ENCODE measurements at places on chromosomes 3 and 15.

DNA sequence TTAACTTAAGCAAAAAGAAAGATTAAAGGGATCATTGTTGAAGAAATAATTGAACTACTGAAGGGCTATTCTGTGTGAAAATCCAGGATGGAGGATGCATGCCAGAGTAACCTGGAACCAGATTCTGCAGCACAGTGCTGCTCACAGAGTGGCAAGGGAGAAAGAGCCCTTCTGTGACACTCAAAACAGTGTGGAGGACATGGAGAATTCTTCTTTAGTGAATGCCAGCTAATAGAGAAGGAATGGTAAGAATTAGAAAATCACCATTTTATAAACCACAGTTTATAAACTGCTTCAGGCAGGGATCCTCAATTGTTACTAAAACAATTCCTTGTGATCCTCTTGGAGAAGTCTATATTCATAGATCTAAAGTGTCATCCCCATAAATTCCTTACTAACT lies 70.4 kb upstream of the ARHGEF26 start:
- no peak for DNase-seq

DNA sequence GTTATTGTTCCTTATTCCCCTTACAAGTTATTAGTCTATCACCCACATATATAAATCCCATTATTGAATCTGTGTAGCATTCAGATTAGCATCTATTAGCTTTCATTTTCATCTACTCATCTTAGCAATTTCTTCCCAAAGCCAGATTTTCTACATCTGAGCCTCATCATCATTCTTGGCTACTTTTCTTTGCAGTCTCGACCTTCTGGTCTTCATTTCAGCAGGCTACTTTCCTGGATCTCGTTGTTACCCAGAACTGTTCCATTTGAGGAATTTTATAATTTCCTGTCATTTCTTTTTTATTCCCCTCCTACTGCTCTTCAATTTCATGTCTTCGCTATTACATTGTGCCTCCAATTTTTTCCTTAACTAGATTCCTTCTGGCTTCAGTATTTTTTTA lies 51.8 kb downstream of the SPRED1 start:
- DNase-seq: no peak

DNA sequence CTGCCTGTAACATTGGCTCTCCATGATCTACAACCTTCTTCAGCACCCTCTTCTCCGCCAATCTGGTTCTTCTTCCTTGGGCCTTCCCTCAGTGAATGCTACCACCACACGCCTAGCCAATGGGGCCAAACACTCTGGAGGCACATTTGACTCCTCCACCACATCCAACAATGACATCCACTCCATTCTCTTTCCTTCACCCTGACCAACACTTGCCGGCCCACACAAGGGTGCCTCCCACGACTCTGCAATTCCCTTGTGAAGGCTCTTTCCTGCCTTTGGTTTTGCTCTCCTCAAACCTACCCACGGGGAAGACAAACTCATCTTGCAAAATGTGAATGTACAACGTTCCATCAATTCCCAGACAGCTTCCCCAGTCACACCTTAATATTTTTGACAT lies 263.8 kb downstream of the FOXP1 start:
- no peak for DNase-seq

DNA sequence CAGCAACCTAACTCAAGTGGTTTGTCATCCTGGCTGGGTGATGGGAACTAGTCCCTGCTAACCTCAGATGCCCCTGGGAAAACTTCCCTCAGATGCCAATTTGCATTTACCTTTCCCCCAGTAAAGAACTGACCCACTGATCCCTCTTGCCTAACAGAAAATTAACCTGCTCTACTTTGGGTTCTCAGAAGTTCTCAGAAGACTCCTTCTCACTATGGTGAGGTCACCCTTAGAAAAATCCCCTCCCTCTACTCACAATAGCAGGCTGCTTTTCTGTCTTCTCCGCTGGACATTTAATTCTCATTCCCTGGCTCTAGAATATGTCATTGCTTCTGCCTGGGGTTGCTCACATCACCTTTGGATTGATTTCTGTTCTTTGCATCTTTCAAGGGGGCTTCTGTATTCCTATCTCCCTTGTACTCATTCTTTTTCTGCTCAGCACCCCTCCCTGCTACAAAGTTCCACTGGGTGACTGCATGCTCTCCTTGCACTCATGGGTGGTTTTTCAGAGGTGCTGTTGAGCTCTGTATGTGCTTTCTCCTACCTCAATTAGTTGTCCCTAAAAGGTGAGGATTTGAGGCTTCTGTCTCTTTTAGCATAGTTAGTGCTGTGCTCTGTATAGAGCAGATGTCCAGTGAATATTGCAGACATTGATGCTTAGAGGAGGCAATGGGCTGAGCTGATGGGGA lies 869 bp downstream of the PLA1A start:
- no peak for DNase-seq

DNA sequence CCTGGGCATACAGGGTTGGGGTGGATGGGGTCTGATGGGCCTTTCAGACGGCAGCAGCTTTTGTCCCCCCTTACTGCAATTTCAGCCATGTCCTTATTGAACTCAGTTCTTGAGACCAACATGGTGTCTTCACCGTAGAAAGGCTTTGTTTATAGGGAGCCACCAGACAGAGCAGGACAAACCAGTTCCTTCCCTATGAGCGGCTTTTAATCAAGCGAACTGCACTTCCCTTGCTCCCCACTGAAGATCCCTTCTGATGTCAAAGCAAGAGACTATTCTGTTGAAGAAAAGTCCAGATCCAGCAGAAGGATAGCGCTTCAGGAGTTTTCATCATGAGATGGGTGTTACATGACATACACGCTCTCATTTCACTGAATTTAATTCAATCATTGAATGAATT lies 100.4 kb downstream of the CD47 start:
- DNase-seq: no peak

DNA sequence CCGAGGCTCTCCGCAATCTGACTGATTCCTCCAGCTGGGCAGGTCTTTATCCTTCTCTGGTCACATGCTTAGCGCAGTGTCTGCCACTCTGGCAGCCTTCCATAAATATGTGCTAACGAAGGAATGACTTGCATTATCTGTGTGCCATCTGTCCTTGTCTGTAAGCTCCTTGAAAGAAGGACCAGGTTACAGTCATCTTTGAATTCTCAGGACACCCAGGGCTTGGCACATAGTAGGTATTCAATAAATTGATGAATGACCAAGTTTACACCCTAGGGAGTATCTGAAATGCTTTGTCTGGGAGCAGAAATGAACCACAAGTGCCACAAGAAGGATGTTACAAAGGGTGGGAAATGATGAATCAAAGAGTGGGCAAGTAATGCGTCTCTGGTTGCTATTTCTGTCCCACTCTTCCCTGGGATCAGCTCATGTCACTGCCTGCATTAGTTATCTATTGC lies 16.5 kb upstream of the FAM3D start:
- DNase-seq: no peak

- DNase-seq: no peak
Observed at GRCh38 chr15:98967916-98968315, 39.7 kb downstream of the PGPEP1L start.

- no peak for DNase-seq
Observed at GRCh38 chr3:146342989-146343388, 92.1 kb upstream of the PLSCR4 start.

GRCh38 chr15:62637950-62638619 lies 404.5 kb upstream of the TPM1 start:
- DNase-seq: no peak

- DNase-seq: no peak
Observed at GRCh38 chr3:159196359-159196758, 394.5 kb downstream of the MFSD1 start.

GRCh38 chr3:192819001-192819569 lies 91.7 kb upstream of the FGF12 start:
- DNase-seq: no peak

DNA sequence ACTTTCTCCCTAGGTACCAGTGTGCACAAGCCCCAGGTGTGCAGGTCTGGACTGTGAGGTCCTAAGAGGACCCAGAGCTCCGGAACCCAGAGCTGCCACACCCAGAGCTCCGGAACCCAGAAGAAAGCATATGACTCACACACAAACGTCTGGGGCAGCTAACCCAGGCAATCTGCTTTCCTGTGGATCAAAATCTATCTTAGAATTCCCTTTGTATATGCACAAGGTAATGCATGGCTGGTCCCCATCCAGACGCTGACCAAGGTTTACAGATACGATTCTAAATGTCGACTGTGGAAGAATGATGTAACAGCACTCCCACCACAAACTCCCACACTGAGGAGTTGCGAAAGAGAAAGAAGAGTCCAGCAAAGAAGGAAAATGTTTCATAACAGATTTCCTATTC lies 15.7 kb downstream of the KCNMB2 start:
- no peak for DNase-seq

- DNase-seq: no peak
Observed at GRCh38 chr3:50266017-50266416, 2.9 kb upstream of the SEMA3B start.

DNA sequence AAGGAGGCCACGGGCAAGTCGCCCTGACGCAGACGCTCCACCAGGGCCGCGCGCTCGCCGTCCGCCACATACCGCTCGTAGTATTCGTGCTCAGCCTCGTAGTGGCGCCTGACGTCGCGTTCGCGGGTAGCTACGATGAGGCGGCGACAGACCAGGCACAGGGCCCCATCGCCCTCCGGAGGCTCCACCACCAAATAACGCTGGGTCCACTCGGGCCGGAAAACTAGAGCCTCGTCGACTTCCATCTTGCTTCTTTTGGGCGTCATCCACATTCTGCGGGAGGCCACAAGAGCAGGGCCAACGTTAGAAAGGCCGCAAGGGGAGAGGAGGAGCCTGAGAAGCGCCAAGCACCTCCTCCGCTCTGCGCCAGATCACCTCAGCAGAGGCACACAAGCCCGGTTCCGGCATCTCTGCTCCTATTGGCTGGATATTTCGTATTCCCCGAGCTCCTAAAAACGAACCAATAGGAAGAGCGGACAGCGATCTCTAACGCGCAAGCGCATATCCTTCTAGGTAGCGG lies at the start of gene EPM2AIP1:
Gene EPM2AIP1, minus strand, starts transcription at position 326 of the 520 bp plus-strand sequence. Its CDS starts 54 bp downstream, at position 272.
- DNase-seq: no peak

Measured in NCI-H187 treated with DMSO at 0.1 percent for 48 hours (cell line).